ENCODE measurements at places on chromosomes 7 and 10.

DNA sequence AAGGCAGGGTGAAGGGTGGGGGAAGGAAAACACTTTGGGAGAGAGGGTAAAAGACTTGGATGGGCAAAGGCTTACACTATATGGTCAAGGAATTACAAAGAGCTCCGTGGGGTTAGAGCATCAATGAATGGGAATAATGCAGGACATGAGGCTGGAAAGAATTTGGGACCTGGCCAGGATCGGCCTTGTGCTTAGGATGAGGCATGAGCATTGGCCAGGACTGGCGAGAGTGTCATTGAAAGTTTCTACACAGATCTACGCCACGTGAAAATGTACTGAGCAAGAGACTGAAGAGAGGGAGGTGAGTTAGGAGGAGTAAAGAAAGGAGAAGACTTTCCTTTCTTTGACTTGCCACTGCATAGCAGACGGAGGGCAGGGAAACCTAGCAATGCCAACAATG is 142.8 kb downstream of the PTEN start:
- DNase-seq: no peak

DNA sequence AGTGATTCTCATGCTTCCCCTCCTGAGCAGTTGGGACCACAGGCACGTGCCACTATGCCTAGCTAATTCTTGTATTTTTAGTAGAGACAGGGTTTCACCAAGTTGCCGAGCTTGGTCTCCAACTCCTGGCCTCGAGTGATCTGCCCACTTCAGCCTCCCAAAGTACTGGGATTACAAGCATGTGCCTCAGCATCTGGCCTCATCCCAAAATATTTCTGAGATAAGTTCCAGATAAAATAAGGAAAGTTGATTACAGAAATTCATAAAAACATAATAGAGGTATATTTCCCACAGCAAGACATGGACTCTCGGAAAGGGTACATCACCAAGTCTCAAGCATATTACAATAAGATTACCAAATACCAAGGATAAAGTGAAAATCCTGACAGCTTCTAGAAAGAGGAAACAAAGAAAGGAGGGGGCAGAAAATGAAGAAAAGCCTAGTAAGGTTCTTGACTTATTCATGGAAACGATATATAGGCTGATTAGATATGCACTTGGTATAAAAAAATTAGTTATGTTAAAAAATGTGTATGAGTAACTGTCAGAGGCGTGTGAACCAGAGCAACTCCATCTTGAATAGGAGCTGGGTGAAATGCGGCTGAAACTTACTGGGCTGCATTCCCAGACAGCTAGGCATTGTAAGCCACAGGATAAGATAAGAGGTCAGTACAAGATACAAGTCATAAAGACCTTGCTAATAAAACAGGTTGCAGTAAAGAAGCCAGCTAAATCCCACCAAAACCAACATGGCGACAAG is 35.0 kb downstream of the IQUB start:
- no peak for DNase-seq

GRCh38 chr10:131685576-131685975 is 215.2 kb upstream of the PPP2R2D start:
- no peak for DNase-seq

GRCh38 chr10:120022357-120022756 is 129.8 kb downstream of the SEC23IP start:
- no peak for DNase-seq

- DNase-seq: no peak
These were observed 263.5 kb downstream of the ZEB1 start for GRCh38 chr10:31582365-31583052.

Data from COLO829 (cell line).